ENCODE measurements at places on chromosomes 13 and 19.
A peak's percentile ranks its signal among the peaks of the same experiment; 100 is the strongest.

GRCh38 chr19:39113199-39113598 is 12.4 kb upstream of the PAK4 start:
- DNase-seq, result no peak

DNA sequence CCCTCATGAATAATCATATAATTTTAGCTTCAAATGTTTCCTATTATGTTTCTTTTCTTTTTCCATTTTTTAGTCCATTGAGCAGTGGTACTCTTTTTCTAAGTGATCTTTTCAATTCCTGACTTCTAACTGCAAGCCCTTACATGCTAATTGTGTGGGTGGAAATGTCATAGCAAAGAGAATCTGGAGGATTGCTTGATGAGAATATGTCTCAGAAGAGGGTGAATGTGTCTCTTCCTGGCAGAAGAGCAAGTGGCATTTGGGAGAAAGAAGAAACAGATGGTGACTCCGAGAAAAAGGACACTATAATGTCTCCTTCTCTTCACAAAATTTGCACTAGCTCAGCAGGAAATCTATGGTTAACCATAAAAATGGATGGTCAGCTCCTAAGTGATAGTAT is 2320.0 kb downstream of the PCDH9 start:
- DNase-seq, result peak; percentile 77

DNA sequence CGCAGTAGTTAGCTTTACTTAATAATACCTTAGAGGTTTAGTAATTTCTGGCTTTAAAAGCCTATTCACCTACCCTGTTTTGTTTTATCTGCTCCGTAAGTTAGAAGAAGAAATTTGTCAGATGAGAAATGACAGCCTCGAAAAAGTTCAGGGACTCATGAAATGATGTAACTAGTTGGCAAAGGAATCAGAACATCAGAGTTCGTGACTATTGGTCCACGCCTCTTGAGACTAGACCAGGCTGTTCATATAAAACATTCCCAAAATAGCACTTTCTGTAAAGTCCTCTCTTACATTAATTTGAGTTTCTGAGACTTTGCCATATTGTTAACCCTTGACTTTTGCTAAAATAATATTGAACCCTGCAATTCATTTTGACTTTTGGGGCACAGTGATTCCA is 92.0 kb downstream of the HS6ST3 start:
- no peak for DNase-seq

DNA sequence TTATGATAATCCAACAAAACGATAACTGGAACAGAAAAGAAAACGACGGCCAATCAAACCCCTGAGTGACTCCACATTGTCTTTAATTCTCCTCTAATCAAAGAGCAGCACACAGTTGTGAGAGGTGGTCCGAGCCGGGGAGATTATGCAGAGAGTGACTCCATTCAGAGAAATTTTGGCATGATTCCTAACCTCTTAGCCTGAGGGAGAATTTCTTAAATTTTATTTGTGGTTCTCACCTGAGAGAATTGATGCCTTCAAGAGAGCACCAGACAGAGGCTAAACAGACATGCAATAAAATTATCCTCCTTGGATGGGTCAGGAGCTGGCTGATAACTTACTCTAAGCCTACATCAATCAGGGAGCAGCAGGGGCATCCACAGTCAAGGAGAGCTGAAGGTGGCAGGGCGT is 310.0 kb upstream of the KLF12 start:
- no peak for DNase-seq

GRCh38 chr19:49581007-49581508 is at the start of gene PRRG2:
Gene PRRG2 (plus strand): TSS chr19:49581316. CDS start chr19:49583220, 1,904 bp downstream.
- peak; percentile 38 for DNase-seq

GRCh38 chr13:111850458-111850857 is 216.5 kb upstream of the SOX1 start:
- no peak for DNase-seq

GRCh38 chr19:36079389-36079945 is 24.8 kb downstream of the WDR62 start:
- DNase-seq, result no peak

DNA sequence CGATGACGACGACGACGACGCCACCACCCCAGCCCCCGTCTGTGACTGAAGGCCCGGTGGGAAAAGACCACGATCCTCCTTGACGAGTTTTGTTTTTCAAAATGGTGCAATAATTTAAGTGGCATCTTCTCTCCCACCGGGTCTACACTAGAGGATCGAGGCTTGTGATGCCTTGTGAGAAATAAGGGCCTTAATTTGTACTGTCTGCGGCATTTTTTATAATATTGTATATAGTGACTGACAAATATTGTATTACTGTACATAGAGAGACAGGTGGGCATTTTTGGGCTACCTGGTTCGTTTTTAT is 2.5 kb downstream of the KLF2 start:
- no peak for DNase-seq

DNA sequence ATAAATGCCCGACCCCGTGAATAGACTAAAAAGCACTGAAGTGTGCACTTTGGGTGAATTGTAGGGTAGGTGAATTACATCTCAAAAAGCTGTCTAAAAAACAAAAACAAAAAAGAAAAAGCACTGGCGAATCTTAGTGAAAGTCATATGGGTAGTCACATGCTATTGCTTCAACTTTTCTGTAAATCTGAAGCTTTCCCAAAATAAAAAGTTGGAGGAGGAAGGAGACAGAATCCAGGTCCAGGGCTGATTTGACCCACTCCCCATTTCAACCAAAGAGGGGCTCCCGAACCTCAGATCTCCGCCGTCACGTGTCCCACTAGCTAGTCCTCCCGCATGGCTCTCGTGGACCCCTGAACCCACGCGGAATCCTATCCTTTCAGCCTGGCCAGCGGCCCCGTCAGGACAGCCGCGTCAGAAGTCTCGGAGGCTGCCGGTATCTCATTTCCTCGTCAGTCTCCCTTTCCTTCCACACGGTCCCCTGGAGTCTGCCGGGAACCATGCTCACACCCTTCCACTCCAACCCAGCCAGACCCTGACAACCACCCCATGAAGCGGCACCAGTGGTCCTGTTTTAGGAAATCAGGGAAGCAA is 6.1 kb downstream of the PPP1R12C start:
- DNase-seq, result no peak

DNA sequence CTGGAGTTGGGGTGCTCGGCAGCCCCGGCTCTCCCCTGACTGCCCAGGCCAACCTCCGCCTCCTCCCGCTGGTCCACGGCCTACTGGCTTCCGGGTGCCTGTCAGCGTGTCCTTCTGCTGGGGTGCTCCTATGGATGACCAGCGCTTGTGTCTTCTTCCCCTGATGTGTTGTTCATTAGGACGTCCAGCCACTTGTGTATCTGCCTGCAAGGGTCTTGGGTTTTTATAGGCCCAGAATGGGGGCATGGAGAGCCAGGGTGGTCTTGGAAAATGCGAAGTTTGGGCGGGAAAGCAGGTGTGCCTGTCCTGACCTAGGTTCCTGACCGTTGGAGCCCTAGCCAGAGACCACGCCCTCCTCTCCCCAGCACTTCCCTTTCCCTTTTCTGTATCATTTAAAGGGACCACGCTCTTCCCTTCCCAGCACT is 139.8 kb downstream of the SLITRK5 start:
- DNase-seq, result no peak

DNA sequence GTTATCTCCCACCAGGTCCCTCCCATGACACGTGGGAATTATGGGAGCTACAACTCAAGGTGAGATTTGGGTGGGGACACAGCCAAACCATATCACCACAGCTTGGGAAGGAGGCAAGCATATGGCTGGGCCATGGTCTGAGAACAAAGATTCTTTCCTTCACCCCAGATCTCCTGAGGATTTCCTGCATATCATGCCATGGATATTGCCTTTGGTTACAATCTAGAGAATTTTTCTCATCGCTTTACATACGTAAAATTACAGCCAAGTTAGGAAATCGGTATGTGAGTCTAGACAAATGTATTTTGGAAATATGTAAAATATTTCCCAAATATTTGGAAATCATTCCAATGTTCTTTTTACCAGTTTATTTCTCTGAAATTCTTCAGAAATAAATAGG is 398.3 kb downstream of the RFC3 start:
- DNase-seq, result no peak

GRCh38 chr13:114025405-114025713 is 51.5 kb upstream of the C13orf46 start:
- no peak for DNase-seq

- no peak for DNase-seq
Observed at GRCh38 chr19:1282588-1283206, 3.0 kb upstream of the EFNA2 start.

DNA sequence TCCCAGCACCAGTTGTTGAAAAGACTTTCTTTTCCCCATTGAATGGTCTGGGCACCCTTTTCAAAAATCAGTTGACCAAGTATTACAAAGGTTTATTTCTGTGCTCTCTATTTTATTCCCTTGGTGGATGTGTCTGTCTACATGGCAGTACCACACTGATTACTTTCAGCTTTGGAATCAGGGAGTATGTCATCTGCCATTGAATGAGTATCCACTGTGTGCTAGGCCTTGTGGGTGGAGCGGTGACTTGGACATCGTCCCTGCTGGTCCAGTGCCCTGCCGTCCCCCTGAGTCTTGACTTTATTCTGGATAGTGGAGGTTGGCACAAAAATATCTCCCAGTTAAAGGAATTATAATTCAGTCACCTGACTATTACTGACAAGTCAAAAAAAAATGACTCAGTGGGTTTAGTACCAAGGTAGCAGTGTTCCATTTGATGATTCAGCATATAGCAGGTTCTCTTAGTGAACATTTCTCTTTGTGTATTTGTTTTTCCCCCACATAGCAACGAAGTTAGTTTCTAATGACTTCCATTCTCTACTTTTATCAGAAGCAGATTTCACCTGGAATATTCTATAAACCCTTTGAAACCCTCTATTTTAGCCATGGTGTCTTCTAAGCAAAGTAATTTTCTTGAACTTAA is 3.9 kb downstream of the UPF3A start:
- DNase-seq, result no peak
